Fibroblast of skin of scalp (primary cell): ENCODE measurements at places on chromosomes 2 and 18.

- peak; percentile 38 for DNase-seq
Observed at GRCh38 chr18:36811430-36811829, 17.4 kb downstream of the TPGS2 start.

DNA sequence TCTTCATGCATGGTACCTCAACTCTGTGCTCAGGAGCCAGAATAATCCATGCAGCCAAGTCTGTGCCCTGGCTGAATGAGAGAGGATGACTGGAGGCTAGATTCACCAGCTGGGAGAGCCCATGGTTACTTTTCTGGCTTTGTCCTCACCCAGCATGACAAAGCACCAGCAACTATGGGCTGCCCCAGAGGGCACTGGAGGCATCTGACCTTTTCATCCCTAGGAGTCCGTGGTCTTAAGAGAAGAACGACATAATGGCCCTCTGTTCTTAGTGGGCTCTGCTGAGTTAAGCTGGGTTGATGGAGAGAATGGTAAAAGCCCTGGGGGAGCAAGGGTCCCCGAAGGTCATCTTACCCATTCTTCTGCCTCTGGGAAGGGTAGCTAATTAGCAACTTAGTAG, 54.6 kb upstream of the TNP1 start:
- no peak for DNase-seq

DNA sequence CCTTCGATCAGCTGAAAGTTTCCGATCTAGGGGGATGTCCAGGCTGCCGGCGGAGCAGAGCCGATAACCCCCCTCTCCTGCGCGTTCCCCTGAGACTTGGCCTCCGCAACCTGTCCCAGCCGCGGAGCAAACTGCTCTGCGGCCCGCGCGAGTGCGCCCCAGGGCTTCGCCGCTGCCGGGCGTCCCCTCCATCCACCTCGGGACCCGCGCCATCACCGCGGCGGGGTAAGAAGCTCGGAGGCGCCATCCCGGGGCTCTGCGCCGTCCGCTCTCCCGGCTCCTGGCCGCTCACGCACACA, 990 bp upstream of the GDF7 start:
- DNase-seq = no peak

DNA sequence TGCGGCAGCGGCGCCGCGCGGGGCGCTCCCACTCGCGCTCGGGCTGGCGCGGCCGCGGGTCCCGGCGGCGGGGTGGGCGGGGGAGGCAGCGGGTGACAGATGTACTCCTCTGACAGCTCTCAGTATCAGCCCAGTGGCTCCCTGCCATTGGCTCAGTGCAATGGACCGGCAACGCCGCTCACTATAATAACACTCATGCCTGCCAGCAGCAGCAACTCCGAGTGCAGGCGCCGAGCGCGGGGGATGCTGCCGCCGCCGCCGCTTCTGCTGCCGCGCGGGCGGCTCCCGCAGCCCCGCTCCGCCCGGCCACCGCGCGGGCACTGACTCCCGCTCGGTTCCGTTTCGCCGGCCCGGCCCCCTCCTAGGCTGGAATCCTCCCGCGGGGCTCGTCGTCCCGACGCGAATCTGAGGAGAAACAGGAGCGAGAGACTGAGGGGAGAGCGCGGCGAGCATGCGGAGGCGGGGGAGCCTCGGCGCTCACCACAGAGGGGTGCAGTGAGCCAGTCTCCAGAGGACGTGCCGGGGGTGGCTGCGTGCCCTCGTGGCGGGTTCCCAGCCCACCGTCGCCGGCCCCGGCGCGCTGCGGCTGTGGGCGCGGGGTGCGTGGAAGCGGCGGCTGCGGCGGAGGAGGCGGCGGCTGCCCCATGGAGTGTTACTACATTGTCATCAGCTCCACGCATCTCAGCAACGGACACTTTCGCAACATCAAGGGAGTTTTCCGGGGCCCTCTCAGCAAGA, at the start of gene ZNF804A:
Gene ZNF804A, plus strand, starts transcription at position 214 of the 738 bp plus-strand sequence. Its CDS starts 431 bp downstream, at position 645.
- peak; percentile 56 for DNase-seq

- DNase-seq = no peak
Observed at GRCh38 chr18:30492552-30493129, 549.9 kb downstream of the DSC3 start.

- no peak for DNase-seq
Observed at GRCh38 chr2:157428500-157429175, 15.3 kb downstream of the CYTIP start.

- DNase-seq = no peak
Observed at GRCh38 chr2:221254299-221254698, 317.8 kb downstream of the EPHA4 start.

GRCh38 chr18:62524440-62525200, 1.8 kb downstream of the ZCCHC2 start:
- DNase-seq = peak; percentile 19

GRCh38 chr2:17251171-17251570, 267.1 kb downstream of the RAD51AP2 start:
- no peak for DNase-seq

DNA sequence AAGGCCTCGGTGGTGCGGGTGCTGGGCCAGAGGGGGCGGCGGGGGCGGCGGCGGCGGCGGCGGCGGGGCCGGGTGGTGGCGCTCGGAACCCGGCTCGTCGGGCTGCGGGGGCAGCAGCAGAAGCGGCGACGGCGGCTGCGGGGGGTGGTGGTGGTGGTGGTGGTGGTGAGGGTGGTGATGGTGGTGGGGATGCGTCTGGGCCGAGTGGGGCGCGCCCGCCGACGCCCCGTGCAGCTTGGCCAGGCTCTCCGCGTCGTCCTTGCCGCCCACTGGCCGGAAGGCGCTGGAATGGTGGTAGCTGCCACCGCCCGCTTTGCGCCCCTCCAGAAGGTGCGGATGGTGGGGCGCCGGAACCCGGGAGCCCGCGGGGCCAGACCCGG, 4.4 kb downstream of the SKOR2 start:
- DNase-seq = no peak

DNA sequence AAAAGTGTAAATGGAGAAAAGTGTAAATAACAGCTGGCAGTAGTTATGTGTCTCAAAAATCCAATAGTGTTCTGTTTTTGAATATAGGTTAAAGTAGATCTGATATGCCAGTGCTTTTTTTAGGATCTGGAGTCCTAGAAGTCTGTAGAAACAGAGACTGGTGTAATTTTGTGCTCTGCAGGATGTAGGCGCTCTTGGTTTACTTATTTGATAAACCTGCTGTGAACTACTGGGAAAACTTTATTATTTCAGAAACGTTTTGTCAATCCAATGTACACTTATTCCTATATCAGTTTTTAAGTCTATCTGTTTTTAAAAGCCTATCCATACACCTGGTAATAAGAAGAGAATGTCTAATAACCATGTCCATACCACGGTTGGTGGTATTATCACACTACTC, 530.8 kb upstream of the ZNF804A start:
- DNase-seq = no peak

DNA sequence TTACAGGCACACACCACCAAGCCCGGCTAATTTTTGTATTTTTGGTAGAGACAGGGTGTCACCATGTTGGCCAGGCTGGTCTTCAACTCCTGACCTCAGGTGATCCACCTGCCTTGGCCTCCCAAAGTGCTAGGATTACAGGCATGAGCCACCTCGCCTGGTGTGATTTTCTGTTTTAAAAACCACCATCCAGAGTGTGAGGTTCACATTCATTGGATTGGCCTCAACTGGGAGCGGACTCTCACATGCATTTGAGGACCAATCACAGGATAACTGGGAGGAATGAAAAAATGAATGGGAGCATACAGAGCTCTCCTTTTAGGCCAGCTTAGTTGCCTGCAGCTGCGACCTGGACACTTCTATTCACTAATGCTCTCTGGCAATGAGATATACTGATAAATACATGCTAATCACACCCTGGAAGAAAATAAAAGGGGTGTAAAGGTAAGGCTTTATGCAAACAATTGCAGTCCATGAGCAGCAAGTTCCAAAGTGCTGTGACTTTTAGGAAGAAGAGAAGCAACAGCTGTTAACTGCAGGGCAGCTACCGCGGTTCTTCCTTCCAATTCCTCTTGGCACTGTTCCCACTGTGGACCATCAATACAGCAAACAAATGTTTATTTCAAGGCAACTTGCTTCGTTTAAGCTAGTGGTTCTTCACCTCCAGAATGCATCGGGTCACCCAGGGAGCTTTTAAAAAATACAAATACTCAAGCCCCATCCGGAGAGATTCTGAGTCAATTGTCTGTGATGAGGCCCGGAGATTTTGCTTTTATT, 49.5 kb upstream of the FZD5 start:
- no peak for DNase-seq

DNA sequence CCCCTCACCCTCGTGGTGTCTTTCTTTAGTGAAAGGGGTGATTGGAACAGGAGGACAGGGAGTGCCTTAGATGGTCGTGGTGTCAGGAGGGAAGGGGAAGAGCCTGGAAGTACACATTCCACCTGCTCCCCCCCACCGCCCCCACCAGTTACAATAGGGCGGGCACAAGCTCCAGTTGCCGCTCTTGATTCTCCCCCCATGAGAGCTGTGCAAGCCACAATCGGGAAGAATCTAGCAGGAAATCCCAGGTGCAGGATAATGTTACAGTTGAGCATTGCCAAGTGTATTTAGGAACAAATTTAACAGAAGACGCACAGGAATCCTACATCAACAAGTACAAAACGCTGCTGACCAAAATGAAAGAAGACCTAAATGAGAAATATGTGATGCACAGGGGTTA, 73.6 kb downstream of the ASAP2 start:
- no peak for DNase-seq

DNA sequence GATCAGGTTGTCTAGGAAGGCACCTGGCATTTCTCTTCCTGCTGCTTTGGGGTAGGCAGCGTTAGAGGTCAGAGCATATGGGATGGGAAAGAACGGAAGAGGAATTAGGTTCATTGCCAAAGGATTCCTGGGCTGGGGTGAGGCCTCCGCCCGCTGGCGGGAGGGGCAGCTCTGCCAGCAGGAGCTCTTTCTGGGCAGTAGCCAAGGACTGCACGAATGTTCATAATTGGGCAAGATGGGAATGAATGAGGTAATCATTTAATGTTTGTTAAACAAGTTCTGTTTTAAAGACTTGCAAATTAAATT, 253.9 kb downstream of the AGAP1 start:
- DNase-seq = peak; percentile 45

DNA sequence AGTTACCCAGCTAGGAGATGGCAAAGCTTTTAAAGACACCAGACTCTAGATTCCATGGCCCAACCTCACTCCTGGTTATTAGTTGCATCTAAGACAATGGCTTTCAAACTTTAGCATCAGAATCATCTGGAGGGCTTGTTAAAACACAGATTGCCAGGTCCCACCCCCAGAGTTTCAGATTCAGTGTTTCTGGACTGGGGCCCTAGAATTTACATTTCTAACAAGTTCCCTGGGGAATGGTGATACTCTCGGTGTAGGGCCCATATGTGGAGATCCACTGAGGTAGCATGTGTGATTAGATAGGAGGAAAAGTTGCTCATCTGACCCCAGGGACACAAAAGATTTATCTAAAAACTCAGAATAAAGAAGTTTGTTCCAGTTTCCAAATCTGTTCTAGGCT, 14.5 kb upstream of the TTR start:
- no peak for DNase-seq

GRCh38 chr18:34357944-34358580, 133.3 kb upstream of the NOL4 start:
- DNase-seq = no peak

- no peak for DNase-seq
Observed at GRCh38 chr2:168155046-168155445, 92.3 kb downstream of the STK39 start.

GRCh38 chr2:240033330-240033678, 3.1 kb upstream of the OR6B2 start:
- DNase-seq = no peak

DNA sequence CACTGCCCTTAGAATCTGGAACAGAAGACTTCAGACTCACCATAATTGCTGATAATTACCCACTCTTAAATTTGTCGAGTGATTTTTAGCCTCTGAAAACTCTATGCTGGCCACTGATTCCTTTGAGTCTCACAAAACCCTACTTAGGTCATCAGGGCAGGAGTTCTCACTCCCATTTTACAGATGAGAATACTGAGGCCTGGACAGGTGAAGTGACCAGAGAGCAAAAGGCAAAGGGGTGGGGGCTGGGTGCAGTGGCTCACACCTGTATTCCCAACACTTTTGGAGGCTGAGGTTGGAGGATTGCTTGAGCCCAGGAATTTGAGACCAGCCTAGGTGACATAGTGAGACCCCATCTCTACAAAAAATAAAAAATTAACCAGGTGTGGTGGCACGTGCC, 34.8 kb upstream of the SLC35F6 start:
- no peak for DNase-seq

- no peak for DNase-seq
Observed at GRCh38 chr2:232713505-232713904, 16.4 kb downstream of the GIGYF2 start.

DNA sequence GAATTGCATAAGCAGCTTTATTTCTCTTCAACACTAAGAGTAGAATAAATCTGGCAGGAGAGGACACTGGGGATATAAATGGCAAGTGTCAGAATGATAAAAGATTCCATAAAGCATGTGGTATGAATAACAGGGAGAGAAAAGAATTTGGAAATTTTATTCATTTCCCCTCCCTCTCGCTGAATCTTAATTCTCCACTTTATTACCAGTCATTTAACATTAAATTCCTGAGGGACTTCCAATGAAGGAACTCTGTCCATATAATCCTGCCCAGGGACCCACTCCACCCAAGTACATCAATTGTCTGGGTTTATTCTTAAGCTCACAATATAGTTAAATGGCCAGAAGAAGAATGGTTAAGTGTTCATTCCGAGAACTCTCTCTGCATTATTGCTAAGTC, 197.7 kb upstream of the MGAT5 start:
- no peak for DNase-seq

- DNase-seq = peak; percentile 68
Observed at GRCh38 chr18:452816-453215, 47.7 kb downstream of the COLEC12 start.

DNA sequence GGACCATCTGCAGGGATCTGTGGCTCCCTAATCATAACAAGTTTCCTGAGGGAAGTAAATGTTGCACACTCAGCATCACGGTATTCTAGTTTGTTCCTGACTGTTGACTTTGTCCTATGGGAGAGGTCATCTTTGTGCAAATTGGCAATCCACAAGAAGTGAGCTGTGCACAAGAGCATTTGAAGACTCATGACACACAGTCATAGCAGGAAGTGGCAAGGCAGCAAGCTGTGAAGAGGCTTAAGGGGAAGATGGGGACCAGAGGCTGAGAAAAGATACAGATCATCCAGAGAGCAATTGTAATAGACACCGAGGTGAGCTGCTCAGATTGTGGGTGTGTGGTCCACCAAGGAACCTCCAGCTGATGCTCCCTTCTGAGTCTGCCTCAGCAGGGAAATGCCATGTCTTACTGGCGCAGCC, 2.7 kb downstream of the TNP1 start:
- DNase-seq = peak; percentile 79

- no peak for DNase-seq
Observed at GRCh38 chr2:3857576-3857975, 154.2 kb downstream of the DCDC2C start.

GRCh38 chr18:67514901-67515540, 1.5 kb downstream of the DSEL start:
- peak; percentile 28 for DNase-seq

GRCh38 chr2:168528469-168528868, 72.4 kb downstream of the CERS6 start:
- peak; percentile 48 for DNase-seq

- DNase-seq = peak; percentile 49
Observed at GRCh38 chr2:43224571-43225092, 1.8 kb downstream of the ZFP36L2 start.

DNA sequence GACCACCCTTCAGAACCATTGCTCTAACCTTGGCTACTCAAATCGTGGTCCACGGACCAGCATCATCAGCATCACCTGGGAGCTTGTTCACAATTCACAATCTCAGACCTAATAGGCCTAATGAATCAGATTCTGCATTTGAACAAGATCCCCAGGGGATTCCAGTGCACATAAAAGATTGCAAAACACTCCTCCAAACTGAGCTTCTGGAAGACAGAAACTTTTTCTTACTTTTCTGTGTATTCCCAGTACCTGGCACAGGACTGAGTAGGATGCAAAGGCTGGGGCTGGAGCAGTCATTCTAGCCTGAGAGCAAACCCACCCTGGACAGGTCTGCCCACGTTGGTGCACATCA, 115.1 kb upstream of the COPS8 start:
- DNase-seq = peak; percentile 45
